C1 segment of cervical spinal cord (tissue), 14 donors: ENCODE measurements at places on chromosomes 16 and 17.

- peak; percentile 36 for DNase-seq
Measured at GRCh38 chr17:73429440-73430164, 117.8 kb upstream of the CDC42EP4 start.

GRCh38 chr17:57552114-57552624, 192.9 kb downstream of the CCDC182 start:
- DNase-seq = no peak

- DNase-seq = no peak
Measured at GRCh38 chr17:69050999-69051775, 9.5 kb downstream of the ABCA9 start.

DNA sequence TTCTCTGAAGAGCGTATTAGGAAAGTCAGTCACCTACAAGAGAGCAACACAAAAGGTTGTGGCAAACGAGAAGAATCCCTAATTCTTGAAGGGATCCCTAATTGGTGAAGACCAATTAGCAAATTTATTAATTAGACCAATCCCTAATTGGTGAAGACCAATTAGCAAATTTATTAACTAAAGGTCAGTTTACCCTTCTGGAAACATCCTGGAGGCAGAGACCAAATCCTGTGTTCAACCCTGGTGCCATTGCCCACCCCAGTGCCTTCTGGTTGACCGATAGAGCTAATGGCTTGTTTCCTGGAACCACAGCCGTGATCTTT, 74.2 kb downstream of the WIPI1 start:
- no peak for DNase-seq

DNA sequence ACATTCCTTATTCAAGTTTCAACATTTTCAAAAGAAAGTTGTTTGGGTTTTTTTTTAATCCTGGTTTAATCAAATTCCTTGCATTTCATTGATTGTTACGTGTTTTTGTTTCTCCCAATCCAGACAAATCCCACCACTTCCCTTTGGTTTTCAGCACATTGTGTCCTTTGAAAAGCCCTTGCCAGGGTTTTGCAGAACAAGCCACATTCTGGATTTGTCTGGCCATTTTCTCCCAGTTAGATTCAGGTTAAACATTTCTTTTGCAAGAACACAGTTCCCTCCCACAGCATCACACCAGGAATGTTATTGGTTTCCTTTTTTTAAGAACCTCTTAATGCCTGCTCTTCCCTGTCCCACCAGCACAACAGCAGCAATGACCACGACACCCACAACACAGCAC, 278.0 kb upstream of the SALL1 start:
- no peak for DNase-seq

GRCh38 chr17:4033751-4034251, 69.6 kb upstream of the ATP2A3 start:
- no peak for DNase-seq

- DNase-seq = no peak
Measured at GRCh38 chr17:16439811-16440351, 24.5 kb downstream of the TRPV2 start.

DNA sequence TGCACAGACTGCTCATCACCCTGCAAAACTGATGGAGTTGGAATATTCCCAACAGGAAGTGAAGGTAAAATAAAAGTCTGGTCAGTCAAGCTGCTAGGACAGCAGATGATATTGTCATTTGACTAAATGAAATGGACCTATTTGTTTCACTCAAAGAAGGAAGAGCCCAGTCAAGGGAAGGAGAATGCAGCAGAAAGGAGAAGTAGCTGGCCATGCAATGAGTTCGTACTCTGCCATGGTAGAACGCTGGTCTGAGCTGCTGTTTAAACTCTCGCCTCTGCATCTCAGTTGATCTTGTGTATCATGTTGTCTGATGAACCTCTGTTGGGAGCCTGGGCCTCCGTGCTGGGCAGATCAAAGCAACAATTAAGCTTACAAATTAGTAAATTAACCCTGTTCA, 15.6 kb upstream of the YPEL2 start:
- no peak for DNase-seq

GRCh38 chr17:27751622-27752490, 48.5 kb downstream of the NOS2 start:
- DNase-seq = no peak

GRCh38 chr16:69626256-69626655, 60.5 kb downstream of the NFAT5 start:
- DNase-seq = no peak

- no peak for DNase-seq
Measured at GRCh38 chr16:11283820-11284248, 2.7 kb upstream of the PRM1 start.

- no peak for DNase-seq
Measured at GRCh38 chr17:35559495-35560210, 966 bp downstream of the SLFN14 start.

DNA sequence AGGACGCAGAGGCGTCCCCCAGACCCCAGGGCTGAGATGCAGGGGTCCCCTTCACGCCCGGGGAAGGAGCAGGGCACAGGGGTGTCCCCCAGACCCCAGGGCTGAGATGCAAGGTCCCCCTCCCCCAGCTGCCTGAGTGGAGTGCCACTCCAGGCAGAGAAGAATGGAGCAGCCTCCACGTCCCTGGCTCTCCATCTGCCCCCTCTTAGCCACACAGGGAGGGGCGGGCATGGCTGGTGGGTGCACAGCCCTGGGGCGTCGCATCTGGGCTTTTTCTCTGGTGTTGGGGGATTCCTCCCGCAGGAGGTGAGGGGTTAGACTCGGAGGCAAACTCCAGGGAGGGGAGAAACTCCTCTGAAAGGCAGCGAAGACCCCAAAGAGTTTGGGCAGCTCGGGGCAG, 17.5 kb downstream of the CIBAR2 start:
- DNase-seq = no peak

- DNase-seq = no peak
Measured at GRCh38 chr17:80765241-80765961, 220.8 kb downstream of the RPTOR start.

- no peak for DNase-seq
Measured at GRCh38 chr16:30367349-30368009, 2.8 kb downstream of the TBC1D10B start.

GRCh38 chr17:28598389-28598788, 436 bp downstream of the SPAG5 start:
- DNase-seq = no peak

DNA sequence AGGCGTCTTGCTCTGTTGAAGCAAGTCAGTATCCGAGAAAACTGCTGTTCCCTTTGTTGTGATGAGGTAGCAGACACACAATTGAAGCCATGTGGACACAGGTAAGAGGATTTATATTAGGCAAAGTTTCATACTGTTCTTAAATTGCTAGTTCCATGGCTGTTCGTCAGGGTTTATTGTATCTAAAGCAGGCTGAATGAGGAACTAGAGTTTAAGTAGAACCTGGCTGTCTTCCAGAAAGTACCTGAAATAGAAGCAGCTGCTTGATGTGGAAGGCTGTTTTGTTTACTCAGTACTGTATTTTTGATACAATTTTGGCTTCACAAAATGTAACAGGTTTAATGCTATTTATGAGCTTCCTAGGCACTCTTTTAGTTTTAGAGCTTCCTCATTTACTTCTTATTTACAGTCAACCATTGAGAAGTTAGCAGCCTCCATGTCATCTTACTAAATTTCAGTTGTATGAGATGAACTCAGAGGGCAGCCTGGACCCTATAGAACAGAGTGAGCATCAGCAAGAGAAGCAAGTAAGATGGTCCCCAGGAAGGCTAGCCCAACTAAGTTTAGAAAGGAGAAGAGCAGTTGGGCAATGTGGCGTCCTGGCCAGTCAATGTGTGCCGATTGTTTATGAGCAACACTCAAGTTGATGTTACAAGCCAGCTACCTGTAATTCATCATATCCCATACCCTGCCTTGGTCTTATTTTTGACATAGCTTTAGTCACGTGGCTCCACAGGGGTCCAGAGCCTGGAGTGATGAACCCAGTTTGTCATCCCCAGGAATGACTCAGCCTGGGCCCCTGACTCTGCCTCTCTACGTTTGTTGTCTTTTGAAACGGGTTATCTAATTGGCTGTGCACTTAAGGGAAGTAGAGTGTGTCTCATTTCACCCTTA, 9.7 kb upstream of the ARL2BP start:
- DNase-seq = no peak

- DNase-seq = no peak
Measured at GRCh38 chr17:71378036-71378435, 742.8 kb upstream of the SOX9 start.

DNA sequence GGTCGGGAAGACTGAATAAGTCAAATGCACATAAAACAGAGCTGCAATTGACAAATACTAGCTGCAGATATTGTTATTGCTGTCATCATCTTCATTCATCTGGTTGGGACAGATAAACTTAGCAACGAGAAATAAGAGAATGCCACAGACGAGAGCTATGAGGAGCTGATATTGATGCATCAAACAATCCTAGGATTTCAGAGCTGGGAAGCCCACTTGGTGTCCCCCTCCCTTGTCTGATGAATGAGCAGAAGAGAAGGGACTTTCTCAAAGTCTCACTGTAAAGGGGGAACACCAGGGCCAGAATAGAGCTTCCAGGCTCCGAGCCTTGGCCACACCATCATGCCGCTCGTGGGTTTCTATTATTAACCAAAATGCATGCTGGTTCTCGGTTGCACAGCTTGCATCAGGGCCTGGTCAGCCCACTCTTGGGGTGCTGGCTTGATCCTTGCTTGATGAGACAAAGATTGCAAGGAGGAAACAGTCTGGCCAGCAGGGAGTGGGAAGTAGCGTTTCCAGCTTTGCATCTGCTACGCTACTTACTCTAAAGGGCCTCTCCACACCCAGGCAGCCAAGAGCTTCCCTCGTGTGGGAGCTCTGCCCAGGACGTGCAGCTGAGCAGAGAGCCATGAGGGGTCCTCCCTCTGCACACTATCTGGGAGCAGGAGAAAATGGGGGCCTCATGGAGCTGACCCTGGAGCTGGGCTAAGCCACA, 28.4 kb upstream of the EMP2 start:
- DNase-seq = no peak

DNA sequence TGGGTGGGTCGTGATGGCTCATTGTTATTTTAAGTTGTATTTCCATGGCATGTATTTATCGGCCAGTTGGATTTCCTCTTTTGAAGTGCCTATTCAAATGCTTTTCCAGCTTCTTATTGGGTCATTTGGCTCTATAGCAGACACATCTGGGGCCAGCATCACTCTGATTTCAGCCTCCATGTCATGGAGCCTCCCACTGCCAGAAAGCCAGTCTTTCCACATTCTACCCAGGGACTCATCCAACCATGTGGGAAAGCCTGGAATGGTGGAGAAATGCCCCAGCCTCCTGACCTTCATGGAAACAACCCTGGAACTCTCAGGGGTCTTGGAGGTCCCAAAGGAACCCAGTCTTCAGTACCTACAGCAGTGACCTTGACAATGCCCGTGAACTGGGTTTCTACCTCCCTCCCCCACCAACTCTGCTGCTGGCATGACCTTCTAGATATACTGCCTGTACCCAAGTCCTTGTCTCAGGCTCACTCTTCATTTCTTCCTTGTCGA, 33.8 kb upstream of the ADGRG1 start:
- no peak for DNase-seq

- DNase-seq = no peak
Measured at GRCh38 chr16:89637379-89637778, 20.1 kb downstream of the CHMP1A start.

DNA sequence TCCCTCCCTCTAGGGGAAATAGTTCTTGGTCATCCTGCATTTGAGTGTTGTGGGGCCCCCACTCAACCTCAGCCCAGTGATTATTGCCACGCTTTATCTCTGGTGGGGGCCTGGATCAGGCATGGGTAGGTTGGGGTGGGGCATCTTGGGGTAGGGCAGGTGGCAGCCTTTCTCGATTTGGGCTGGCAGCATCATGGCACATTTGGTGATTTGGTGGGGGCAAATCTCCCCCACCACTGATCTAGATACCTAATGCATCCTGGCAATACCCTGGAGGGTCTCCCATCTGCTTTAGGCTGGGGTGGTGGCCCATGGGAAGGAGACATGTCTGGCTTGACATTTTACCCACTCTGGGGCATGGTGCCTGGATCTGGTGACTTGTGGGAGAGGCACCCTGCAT, 40.2 kb downstream of the NLRP1 start:
- DNase-seq = no peak
